ENCODE measurements at places on chromosomes 6 and 20. TPM values are rescaled to one million over a fixed set of nuclear protein-coding genes. Genes with fewer than 3 reads are reported as not detected.

DNA sequence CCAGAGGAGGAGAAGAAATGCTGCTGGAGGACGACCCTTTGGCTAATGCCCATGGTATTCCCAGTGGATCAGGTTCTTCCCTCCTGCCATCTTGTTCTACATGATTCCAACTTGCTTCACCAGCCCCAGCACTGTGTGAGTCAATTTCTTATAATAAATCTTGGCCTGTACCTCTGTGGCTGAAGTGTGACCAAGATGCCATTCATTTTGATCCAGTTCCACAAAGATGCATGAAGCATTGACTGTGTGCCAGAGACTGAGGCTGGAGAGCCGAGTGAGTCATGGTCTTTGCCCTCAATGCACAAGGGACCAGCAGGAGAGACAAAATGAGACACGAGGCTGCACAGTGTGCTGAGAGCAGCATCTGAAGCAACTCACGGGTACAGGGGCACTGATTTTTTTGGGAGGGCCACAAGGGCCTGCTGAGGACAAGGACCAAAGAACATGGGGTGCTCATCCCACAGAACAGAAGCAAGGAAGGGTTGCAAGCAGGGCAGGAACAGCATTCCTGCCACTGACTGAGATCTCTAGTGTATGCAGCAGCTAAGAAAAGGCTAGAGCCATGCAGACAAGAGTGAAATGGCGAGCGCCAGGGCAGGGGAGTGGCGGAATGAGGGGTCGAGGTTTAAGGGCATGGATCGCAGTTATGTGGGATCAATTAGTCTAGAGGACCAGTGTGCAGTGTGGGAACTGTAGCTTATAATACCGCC lies 207.0 kb downstream of the THBS2 start:
- no peak overlapping the region for H3K4me3 ChIP-seq
- no peaks in the 10 kb centered on the region for H3K36me3 ChIP-seq
- H3K27ac ChIP-seq = no peak overlapping the region
- H3K4me1 ChIP-seq = no peaks in the 10 kb centered on the region

GRCh38 chr6:103107985-103108384 lies 1714.5 kb downstream of the GRIK2 start:
- no peak overlapping the region for H3K27ac ChIP-seq
- no peak overlapping the region for H3K4me3 ChIP-seq
- H3K4me1 ChIP-seq = no peaks in the 10 kb centered on the region

DNA sequence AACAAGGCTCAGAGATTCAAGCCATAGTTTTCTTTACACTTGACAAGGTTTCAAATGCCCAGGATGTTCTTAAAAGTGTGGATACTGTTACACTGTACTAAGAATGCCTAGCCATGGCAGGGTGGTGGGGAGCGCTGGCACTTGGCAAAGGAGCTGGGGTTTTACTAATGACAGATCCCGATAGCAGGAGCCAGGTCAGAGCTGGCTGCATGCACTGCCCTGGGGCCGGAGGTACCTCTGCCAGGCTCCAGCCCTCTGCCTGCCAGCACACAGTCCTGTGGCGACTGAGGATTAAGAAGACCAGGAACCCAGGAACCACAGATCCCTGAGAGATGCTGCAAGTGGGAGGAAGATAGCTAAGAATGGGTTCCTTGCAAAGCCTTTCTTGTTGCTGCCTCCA lies 260.3 kb downstream of the ALDH8A1 start:
- no peaks in the 10 kb centered on the region for H3K36me3 ChIP-seq
- H3K27me3 ChIP-seq = no peaks in the 10 kb centered on the region
- H3K4me3 ChIP-seq = no peak overlapping the region
- no peak overlapping the region for H3K27ac ChIP-seq
- no peak for DNase-seq
- no peaks in the 10 kb centered on the region for H3K4me1 ChIP-seq

GRCh38 chr6:121694801-121695251 lies 259.4 kb downstream of the GJA1 start:
- H3K27me3 ChIP-seq = no peaks in the 10 kb centered on the region
- no peak overlapping the region for H3K27ac ChIP-seq
- no peaks in the 10 kb centered on the region for H3K4me1 ChIP-seq
- DNase-seq = no peak
- no peaks in the 10 kb centered on the region for H3K36me3 ChIP-seq

- no peaks in the 10 kb centered on the region for H3K36me3 ChIP-seq
- H3K27me3 ChIP-seq = no peaks in the 10 kb centered on the region
- DNase-seq = no peak
- no peak overlapping the region for H3K27ac ChIP-seq
- H3K4me1 ChIP-seq = peaks cover 5% of the 10 kb centered on the region
- no peak overlapping the region for H3K4me3 ChIP-seq
Observed at GRCh38 chr6:87706187-87706966, 4.3 kb upstream of the AKIRIN2 start.

- H3K27me3 ChIP-seq = no peaks in the 10 kb centered on the region
- DNase-seq = no peak
- no peak overlapping the region for H3K4me3 ChIP-seq
- no peak overlapping the region for H3K27ac ChIP-seq
Observed at GRCh38 chr6:106422534-106422933, 62.0 kb downstream of the CRYBG1 start.

- no peaks in the 10 kb centered on the region for H3K4me1 ChIP-seq
- no peak overlapping the region for H3K4me3 ChIP-seq
- no peaks in the 10 kb centered on the region for H3K36me3 ChIP-seq
Observed at GRCh38 chr20:17762243-17762872, 62.6 kb downstream of the BANF2 start.

- H3K4me3 ChIP-seq = peak overlapping the region; percentile 11
- H3K27ac ChIP-seq = peak overlapping the region; percentile 95
- H3K36me3 ChIP-seq = peaks cover 16% of the 10 kb centered on the region
- peaks cover 28% of the 10 kb centered on the region for H3K4me1 ChIP-seq
- H3K27me3 ChIP-seq = no peaks in the 10 kb centered on the region
- DNase-seq = peak; percentile 81
Observed at GRCh38 chr6:24522228-24523176, 27.7 kb downstream of the ALDH5A1 start.

GRCh38 chr20:54282625-54283024 lies 74.7 kb downstream of the PFDN4 start:
- DNase-seq = no peak
- no peaks in the 10 kb centered on the region for H3K36me3 ChIP-seq
- H3K4me1 ChIP-seq = no peaks in the 10 kb centered on the region
- H3K27me3 ChIP-seq = no peaks in the 10 kb centered on the region

GRCh38 chr6:124223611-124224345 lies 420.1 kb downstream of the NKAIN2 start:
- no peaks in the 10 kb centered on the region for H3K4me1 ChIP-seq
- no peak overlapping the region for H3K4me3 ChIP-seq
- DNase-seq = no peak
- H3K27ac ChIP-seq = no peak overlapping the region

DNA sequence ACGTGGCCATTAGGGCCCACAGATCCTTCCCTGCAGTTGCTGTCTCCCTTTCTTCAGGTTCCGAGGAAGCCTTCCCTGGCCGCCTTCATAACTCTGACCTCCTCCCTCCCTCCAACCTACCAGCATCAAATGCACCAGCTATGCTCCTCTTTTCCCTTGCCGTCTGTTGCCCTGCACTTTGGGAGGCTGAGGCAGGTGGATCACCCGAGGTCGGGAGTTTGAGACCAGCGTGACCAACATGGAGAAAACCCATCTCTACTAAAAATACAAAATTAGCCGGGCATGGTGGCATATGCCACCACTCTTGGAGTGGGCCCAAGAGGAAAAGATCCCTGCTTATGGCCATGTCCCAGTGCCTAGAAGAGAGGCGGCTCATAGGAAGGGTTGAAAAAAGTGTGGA lies 31.8 kb downstream of the RNASET2 start:
- no peak for DNase-seq
- peaks cover 3% of the 10 kb centered on the region for H3K4me1 ChIP-seq
- peaks cover 11% of the 10 kb centered on the region for H3K36me3 ChIP-seq
- H3K4me3 ChIP-seq = no peak overlapping the region

- no peak overlapping the region for H3K27ac ChIP-seq
- H3K4me1 ChIP-seq = no peaks in the 10 kb centered on the region
- H3K4me3 ChIP-seq = no peak overlapping the region
- peak; percentile 48 for DNase-seq
Observed at GRCh38 chr6:6131492-6132109, 124.9 kb upstream of the NRN1 start.

DNA sequence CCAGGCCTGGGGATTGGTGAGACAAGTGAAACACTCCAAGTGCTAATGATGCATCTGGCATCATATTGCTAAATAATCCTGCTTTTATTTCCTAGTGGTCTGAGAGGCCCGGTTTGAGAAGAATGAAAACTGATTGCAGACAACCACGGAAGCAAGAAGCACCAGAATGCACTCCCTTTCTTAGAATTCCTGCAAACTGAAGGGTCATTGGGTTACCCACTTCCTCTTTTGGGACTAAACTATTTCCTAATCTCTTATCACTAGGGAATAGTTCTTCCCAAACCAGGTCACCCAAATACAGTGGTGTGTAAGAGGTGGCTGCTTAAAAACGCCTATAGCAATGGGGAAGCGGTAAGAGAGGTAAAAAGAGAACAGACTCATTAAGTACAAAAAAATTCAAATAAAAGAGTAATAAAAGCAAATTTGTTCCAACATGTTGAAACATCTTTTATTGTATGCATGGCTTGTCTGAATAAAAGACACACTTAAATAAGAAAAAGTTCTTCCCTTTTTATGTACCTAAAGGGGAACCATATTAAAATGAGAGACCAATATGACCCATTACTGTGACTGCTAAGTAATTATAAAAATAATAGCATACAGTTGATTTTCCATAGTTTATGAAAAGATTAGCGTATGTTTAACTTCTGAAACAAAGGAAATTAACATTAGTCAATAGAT lies 125.8 kb downstream of the MYB start:
- no peaks in the 10 kb centered on the region for H3K4me1 ChIP-seq
- no peak overlapping the region for H3K27ac ChIP-seq
- DNase-seq = no peak
- no peak overlapping the region for H3K4me3 ChIP-seq
- no peaks in the 10 kb centered on the region for H3K36me3 ChIP-seq

GRCh38 chr6:166708460-166708859 lies 81.4 kb upstream of the RPS6KA2 start:
- H3K27me3 ChIP-seq = peaks cover 2% of the 10 kb centered on the region
- no peaks in the 10 kb centered on the region for H3K36me3 ChIP-seq
- H3K4me1 ChIP-seq = no peaks in the 10 kb centered on the region
- H3K27ac ChIP-seq = no peak overlapping the region

GRCh38 chr6:10725716-10726115 lies 2.8 kb downstream of the TMEM14C start:
- H3K36me3 ChIP-seq = peaks cover 8% of the 10 kb centered on the region
- no peak overlapping the region for H3K4me3 ChIP-seq
- no peak overlapping the region for H3K27ac ChIP-seq
- H3K4me1 ChIP-seq = peaks cover 15% of the 10 kb centered on the region

GRCh38 chr20:17471606-17472187 lies 59.5 kb downstream of the BFSP1 start:
- no peaks in the 10 kb centered on the region for H3K36me3 ChIP-seq
- no peaks in the 10 kb centered on the region for H3K27me3 ChIP-seq
- H3K4me3 ChIP-seq = no peak overlapping the region
- DNase-seq = no peak
- no peak overlapping the region for H3K27ac ChIP-seq
- H3K4me1 ChIP-seq = no peaks in the 10 kb centered on the region

- DNase-seq = no peak
- H3K4me1 ChIP-seq = peaks cover 5% of the 10 kb centered on the region
- no peaks in the 10 kb centered on the region for H3K36me3 ChIP-seq
Observed at GRCh38 chr20:36848078-36848660, 27.8 kb upstream of the TLDC2 start.

GRCh38 chr6:106927531-106928398 lies 46.8 kb downstream of the CD24 start:
- H3K4me3 ChIP-seq = no peak overlapping the region

DNA sequence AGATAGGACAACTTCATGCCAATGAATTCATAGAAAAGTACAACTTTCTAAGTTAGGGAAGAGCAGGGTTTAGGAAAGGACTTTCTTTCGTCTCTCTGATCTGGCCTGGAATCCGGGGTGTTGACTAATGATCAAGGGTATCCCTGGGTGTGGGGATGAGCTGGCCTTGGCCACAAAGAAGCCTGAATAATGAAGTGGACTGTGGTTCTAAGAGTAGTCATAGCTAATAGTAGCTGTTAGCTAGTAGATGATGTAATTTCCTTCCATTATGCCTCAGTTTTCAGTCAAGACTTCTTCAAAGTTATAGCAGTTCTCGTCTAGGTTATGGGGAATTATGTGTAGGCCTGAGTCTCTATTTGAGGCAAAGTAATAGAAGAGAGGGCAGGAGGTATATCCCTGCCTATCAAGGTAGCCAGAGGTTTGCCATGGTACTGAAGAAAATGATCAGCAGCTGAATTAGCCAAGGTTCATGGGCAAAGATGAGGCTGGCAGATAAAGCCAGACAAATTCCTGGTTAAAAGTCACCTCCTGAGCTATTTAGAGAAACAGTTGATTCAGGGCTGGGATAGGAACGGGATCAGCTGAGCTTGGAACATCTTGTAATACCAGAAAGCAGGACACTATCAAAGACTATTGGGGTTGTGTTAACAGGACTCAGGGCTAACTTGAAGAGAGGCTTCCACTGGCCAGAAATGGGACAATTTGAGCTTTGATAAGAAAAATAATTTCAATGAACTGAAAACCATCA lies 18.7 kb upstream of the TRPC4AP start:
- H3K27ac ChIP-seq = no peak overlapping the region
- no peak overlapping the region for H3K4me3 ChIP-seq
- no peaks in the 10 kb centered on the region for H3K4me1 ChIP-seq
- H3K27me3 ChIP-seq = no peaks in the 10 kb centered on the region
- no peak for DNase-seq

DNA sequence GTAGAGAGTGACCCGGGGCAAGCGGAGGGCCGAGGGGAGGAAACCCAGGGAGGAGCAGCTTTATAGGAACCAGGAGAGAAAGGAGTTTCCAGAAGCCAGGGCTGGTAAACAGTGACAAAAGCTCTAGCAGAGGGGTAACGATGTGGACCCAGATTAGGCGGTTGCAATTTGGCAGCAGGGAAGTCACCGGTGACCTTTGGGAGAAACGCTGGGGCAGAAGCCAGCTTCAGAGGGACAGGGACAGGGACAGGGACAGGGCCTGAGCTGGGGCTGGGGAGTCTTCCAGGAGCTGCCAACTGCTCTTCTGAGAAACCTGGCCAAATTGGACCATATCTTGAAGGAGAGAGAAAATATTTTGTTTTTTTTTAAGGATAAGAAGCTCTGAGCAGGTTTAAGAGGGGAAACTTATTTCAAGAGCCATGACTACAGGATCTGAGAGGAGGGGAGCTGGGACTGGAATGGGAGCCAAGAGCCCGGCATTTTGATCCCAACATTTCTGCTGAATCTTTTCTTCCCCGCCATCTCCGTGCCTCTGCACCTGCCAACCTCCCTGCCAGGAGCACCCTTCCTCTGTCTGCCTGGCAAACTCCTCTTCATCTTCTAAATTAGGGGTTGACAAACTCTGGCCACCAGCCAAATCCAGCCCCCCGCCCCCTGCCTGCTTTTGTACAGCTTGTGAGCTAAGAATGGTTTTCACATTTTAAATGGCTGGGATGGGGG lies 22.6 kb upstream of the PREX1 start:
- H3K4me1 ChIP-seq = peaks cover 4% of the 10 kb centered on the region
- H3K27me3 ChIP-seq = no peaks in the 10 kb centered on the region
- no peak overlapping the region for H3K4me3 ChIP-seq
- no peak overlapping the region for H3K27ac ChIP-seq

The C6orf15 gene
- 0.38 TPM for total RNA-seq

The SMLR1 gene
- total RNA-seq = not detected
